ENCODE measurements at places on chromosomes 16 and 17. TPM values are rescaled to one million over a fixed set of nuclear protein-coding genes. Genes with fewer than 3 reads are reported as not detected.

Gene HBQ1
- total RNA-seq = not detected

DNA sequence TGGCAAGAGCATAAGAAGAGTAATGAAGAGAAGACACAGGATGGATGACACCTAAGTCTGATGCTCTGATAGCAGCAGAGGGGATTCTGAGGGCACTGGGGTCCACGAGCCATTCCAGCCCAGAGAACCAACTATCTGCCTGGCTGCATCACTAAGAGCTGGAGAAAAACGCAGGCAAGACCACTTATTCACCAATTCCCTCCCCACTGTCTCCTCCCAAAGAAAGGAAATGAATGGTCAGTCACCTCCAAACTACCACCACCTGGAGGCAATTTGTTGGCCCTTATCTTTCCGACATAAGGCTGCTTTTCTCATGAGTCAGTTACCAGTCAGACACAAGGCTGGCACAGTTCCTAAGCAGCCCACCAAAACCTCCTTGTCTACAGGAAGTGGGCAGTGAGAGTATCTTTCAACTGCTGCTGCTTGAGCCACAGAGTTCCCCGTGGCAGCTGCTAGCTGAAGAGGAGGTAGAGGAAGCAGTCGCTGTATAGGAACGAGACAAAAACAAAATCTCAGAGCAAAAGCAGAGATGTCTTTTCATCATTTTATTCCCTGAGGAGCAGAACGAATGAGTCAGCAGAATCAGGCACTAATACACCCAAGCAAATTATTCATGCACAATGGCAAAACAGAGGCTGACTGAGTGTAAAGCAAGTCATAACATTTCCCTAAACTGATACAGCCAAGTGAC, 111.1 kb downstream of the SMG6 start:
- peak; percentile 100 for DNase-seq
- H3K27me3 ChIP-seq = no peaks in the 10 kb centered on the region
- H3K4me3 ChIP-seq = no peak overlapping the region
- peak overlapping the region; percentile 66 for H3K27ac ChIP-seq
- H3K4me1 ChIP-seq = peaks cover 22% of the 10 kb centered on the region

Gene CCDC102A
- 13.6 TPM for total RNA-seq

Gene WDR81
- total RNA-seq = 26.2 TPM

DNA sequence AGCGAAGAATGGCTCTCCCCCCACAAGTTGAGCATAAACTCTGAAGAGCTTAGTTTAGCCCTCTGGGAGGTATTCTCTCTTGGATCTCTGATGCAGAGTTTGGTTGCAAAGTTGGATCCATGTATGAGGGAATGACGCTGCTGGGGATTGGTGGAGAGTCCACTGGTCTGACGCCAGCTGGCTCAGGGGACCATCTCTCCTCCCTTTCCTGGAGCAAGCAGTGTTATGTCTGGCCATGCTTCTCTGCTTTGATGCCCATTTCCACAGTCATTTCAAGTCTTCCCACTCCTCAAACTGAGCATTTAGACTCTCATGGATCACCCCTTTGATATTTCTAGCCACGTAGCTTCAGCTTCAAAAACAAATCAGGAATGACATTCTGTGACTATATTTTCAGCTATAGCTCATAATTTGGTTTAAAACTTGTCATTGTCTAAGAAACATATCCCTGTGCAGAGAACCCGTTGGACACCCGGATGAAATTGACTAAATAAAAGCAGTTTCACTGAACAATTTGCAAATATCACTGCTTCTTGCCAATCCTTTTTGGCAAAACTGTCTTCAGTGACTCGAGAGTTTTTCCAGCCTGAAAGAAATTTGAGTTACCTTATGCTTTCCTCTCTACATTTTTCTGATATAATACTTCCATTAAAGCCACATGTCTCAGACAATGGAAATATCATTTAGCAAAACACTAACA, 193.4 kb upstream of the CDH11 start:
- H3K27me3 ChIP-seq = no peaks in the 10 kb centered on the region
- H3K4me1 ChIP-seq = peaks cover 14% of the 10 kb centered on the region
- no peak overlapping the region for H3K27ac ChIP-seq
- H3K36me3 ChIP-seq = no peaks in the 10 kb centered on the region

- no peak overlapping the region for H3K4me3 ChIP-seq
- no peaks in the 10 kb centered on the region for H3K27me3 ChIP-seq
- no peak overlapping the region for H3K27ac ChIP-seq
Measured at GRCh38 chr16:70331091-70331490, 15.6 kb upstream of the DDX19A start.

Gene MILR1
- total RNA-seq = 4.4 TPM

GRCh38 chr16:68563631-68564381, 24.7 kb downstream of the ZFP90 start:
- DNase-seq = no peak
- H3K36me3 ChIP-seq = no peaks in the 10 kb centered on the region
- no peaks in the 10 kb centered on the region for H3K27me3 ChIP-seq
- H3K4me1 ChIP-seq = no peaks in the 10 kb centered on the region
- H3K4me3 ChIP-seq = no peak overlapping the region

Gene NT5C
- total RNA-seq = 29.9 TPM

DNA sequence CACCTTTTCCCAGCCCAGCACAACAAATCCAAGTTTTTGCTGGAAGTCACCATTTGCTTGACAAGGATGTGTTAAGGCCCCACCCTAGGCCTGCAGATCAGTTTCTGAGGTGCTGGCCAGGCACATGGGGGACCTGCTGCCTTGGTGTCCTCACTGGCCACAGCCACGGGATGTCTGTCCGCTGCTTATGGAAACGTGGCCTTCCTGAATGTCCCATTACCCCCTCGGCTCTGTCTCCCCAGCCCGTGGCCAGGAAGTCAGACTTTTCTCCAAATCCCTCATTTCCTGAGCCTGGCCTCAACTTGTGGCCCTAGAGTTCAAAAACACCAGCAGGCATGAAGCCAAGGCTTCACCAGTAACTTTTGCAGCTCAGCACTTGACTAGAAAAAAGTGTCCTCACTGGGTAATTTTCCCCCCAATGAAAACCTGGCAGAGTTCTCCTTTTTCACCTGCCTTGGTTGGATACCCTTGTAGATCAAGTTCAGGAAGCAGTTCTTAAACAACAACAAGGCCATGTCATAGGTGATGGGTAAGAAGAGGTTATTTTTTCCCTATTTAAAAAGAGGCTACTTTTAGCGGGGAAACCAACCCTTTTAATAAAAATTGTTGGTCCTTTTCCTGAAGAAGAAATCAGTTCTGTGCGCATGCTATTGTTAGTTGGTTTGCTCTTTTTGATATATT, 80.8 kb downstream of the SOCS1 start:
- H3K4me3 ChIP-seq = no peak overlapping the region
- H3K27ac ChIP-seq = no peak overlapping the region
- no peak for DNase-seq
- H3K27me3 ChIP-seq = no peaks in the 10 kb centered on the region

GRCh38 chr16:85412911-85413520, 200.1 kb upstream of the GSE1 start:
- H3K4me1 ChIP-seq = no peaks in the 10 kb centered on the region
- no peaks in the 10 kb centered on the region for H3K27me3 ChIP-seq
- H3K4me3 ChIP-seq = no peak overlapping the region
- DNase-seq = no peak

Gene DOC2A
- 0.26 TPM for total RNA-seq

Gene MYH2
- not detected for total RNA-seq

Gene PYY
- total RNA-seq = not detected

GRCh38 chr16:3690980-3691720, 26.2 kb downstream of the TRAP1 start:
- H3K4me3 ChIP-seq = no peak overlapping the region
- peak overlapping the region; percentile 60 for H3K27ac ChIP-seq
- H3K4me1 ChIP-seq = peaks cover 4% of the 10 kb centered on the region
- peaks cover 4% of the 10 kb centered on the region for H3K36me3 ChIP-seq
- peak; percentile 7 for DNase-seq
- H3K27me3 ChIP-seq = no peaks in the 10 kb centered on the region

Gene PRR11
- 1.0 TPM for total RNA-seq

- no peaks in the 10 kb centered on the region for H3K27me3 ChIP-seq
- no peak overlapping the region for H3K27ac ChIP-seq
- no peak overlapping the region for H3K4me3 ChIP-seq
- no peaks in the 10 kb centered on the region for H3K4me1 ChIP-seq
- peak; percentile 27 for DNase-seq
- H3K36me3 ChIP-seq = peaks cover 13% of the 10 kb centered on the region
Measured at GRCh38 chr17:45436625-45437464, 4.2 kb upstream of the ARHGAP27 start.

GRCh38 chr17:4490109-4490591, 8.5 kb upstream of the SPNS2 start:
- no peaks in the 10 kb centered on the region for H3K4me1 ChIP-seq
- DNase-seq = no peak
- H3K27me3 ChIP-seq = no peaks in the 10 kb centered on the region
- H3K36me3 ChIP-seq = no peaks in the 10 kb centered on the region

DNA sequence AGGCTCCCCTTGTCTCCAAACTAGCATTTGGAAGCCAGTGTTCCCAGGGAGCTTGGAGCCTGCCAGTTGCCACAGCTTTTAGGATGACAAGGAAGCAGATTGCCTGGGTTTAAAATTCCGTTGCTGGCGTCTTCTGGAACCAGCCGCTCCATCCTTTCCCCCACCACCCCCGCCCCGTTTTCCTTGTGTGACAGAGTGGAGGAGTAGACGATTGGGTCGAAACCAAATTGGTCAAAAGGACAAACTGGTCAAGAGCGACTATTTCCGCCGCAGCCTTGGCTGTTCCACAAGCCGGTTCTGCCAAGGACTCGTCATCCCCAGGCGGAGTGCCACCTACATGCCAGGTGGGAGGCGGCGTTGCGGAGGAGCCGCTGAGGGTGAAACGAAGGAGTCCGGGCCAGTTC, 91.1 kb downstream of the RPA1 start:
- H3K4me3 ChIP-seq = no peak overlapping the region
- H3K36me3 ChIP-seq = no peaks in the 10 kb centered on the region
- DNase-seq = peak; percentile 21

- peaks cover 47% of the 10 kb centered on the region for H3K27me3 ChIP-seq
- H3K4me1 ChIP-seq = no peaks in the 10 kb centered on the region
- H3K27ac ChIP-seq = no peak overlapping the region
- no peak overlapping the region for H3K4me3 ChIP-seq
Measured at GRCh38 chr17:39623356-39623950, 3.3 kb upstream of the PPP1R1B start.

GRCh38 chr16:81696166-81696960, 82.7 kb upstream of the PLCG2 start:
- H3K36me3 ChIP-seq = peaks cover 4% of the 10 kb centered on the region
- H3K27me3 ChIP-seq = no peaks in the 10 kb centered on the region
- no peak overlapping the region for H3K4me3 ChIP-seq
- no peak overlapping the region for H3K27ac ChIP-seq

GRCh38 chr17:40526668-40527067, 25.2 kb upstream of the TNS4 start:
- no peak overlapping the region for H3K27ac ChIP-seq
- H3K27me3 ChIP-seq = no peaks in the 10 kb centered on the region
- H3K4me3 ChIP-seq = no peak overlapping the region
- DNase-seq = no peak
- no peaks in the 10 kb centered on the region for H3K36me3 ChIP-seq

Gene RDM1
- total RNA-seq = under 0.01 TPM

GRCh38 chr16:28975158-28975599, 601 bp downstream of the SPNS1 start:
- H3K27me3 ChIP-seq = no peaks in the 10 kb centered on the region
- H3K27ac ChIP-seq = peak overlapping the region; percentile 90
- DNase-seq = no peak
- peak overlapping the region; percentile 92 for H3K4me3 ChIP-seq
- peaks cover 2% of the 10 kb centered on the region for H3K4me1 ChIP-seq
- peaks cover 5% of the 10 kb centered on the region for H3K36me3 ChIP-seq

GRCh38 chr17:20205609-20206008, 196.4 kb downstream of the SPECC1 start:
- DNase-seq = no peak
- no peak overlapping the region for H3K4me3 ChIP-seq
- H3K27me3 ChIP-seq = no peaks in the 10 kb centered on the region
- peaks cover 9% of the 10 kb centered on the region for H3K4me1 ChIP-seq

DNA sequence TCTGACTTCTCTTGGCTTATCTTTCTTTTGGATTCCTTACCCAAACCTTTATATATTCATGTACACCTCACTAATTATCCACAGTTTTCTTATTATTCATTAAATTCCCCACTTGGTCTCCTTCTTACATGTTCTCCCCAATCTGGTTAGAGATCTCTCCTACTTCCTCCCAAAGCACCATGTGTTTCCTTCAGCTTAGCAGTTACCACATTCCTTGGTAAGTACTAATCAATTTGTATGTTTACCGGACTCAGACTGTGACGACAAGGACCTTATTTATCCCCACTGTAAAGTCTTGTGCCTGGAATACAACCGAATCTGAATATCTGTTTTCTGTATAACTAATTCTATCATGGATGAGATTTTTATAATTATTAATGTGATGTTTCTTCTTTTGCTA, 389.5 kb downstream of the KCNJ2 start:
- H3K27me3 ChIP-seq = no peaks in the 10 kb centered on the region
- no peak overlapping the region for H3K4me3 ChIP-seq
- H3K27ac ChIP-seq = no peak overlapping the region
- no peaks in the 10 kb centered on the region for H3K4me1 ChIP-seq
- no peaks in the 10 kb centered on the region for H3K36me3 ChIP-seq
- DNase-seq = peak; percentile 18

Gene DPEP2
- not detected for total RNA-seq

DNA sequence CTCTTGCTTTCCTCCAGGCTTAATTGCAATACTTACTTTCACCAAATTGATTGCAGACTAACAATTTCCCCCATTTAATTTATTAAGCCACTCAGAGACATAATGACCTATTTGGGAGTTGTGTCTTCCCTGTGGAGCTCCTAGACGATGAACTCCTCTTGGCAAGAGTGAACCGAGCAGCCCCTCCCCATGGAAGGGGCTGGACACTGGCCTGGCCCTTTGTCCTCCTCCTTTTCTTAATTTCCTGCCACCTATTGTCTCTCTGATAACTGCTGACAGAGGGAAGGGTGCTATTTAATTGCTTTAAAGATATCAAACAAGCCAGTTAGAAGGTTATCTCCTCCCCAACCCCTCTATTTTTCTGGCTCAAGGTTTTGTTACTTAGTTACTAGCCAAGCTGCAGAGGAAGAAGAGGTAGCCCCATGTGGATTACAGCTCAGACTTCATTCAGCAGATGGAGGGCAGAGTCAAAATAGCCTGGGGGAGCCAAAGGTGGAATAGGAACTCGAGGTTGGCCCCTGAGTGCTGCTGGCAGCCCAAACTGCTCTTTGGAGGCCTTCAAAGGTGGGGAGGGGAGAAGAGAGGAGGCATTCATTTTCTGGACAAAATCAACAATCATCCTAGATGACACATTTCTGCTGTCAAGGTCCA, 3.7 kb upstream of the SSTR2 start:
- no peaks in the 10 kb centered on the region for H3K36me3 ChIP-seq
- DNase-seq = no peak
- H3K4me1 ChIP-seq = peaks cover under 1% of the 10 kb centered on the region
- H3K4me3 ChIP-seq = no peak overlapping the region

DNA sequence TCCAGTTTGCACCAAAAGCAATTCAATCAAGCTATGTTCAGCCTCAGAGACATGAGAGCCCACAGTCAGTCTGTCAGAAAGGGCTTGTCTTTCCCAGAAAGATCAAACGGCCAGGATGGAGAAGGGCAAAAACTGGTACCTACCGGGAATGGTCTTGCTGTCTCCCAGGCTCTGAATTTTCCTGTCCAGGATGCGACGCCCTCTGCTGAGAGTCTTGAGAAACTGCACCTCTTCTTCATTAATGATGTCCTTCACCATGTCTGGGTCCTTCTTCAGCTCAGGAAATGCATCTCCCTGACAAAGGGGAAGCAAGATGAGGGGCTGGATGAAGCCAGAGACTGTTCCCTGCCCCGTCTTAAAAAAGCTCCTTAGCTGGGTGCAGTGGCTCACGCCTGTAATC, 15.8 kb upstream of the EXOSC6 start:
- no peaks in the 10 kb centered on the region for H3K27me3 ChIP-seq
- no peak overlapping the region for H3K27ac ChIP-seq
- H3K4me1 ChIP-seq = no peaks in the 10 kb centered on the region
- DNase-seq = peak; percentile 44

Gene TMEM220
- total RNA-seq = 4.3 TPM

Gene HIGD1B
- total RNA-seq = not detected
